T-cell (primary cell): ENCODE measurements at places on chromosomes 5 and 9. TPM values are rescaled to one million over a fixed set of nuclear protein-coding genes. Genes with fewer than 3 reads are reported as not detected.

Gene CFAP90
- not detected for total RNA-seq

Gene ANKRD55
- total RNA-seq, result 2.9 TPM

GRCh38 chr5:55708732-55709131 is 3.4 kb downstream of the SLC38A9 start:
- H3K27ac ChIP-seq, result no peak overlapping the region
- no peaks in the 10 kb centered on the region for H3K27me3 ChIP-seq
- no peak for DNase-seq
- no peak overlapping the region for H3K4me3 ChIP-seq
- H3K4me1 ChIP-seq, result peaks cover 9% of the 10 kb centered on the region

DNA sequence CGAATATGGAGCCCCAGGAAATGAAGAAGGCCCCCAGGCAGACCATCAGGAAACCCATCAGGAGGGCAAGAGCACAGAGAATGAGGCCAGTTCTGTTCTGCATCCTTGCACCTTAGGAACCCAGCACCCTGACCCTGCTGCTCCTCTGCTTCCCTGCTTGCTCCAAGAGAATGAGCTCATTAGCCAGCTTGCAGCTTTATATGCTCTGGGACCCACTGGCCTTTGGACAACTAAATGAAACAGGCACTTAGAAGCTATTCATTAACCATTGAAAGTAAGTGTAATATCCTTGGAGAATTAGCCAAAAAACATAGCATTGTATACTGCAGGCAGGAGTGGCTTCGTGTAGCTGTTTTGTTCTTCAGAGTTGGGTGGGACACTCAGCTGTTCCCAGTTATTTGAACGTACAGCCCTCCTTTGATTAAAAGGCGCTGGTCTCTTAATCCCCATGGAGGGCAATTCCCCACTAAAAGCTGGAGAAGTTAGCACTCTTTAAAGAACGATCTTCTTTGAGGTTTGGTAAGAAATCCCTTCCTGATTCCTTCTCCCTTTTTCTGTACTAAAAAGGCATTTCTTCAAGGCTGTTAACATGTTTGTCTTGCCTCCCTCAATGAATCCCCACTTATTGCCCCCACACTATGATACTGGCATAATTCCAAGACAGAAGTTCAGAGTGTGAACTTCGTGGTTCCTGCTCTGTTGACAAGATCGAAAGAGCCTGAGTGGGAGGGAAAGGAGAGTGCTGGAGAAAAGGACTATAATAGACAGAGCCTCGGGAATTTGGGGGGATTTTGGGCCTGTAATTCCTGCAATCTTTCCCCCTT is at the start of gene TMEM252:
TMEM252 (minus strand) TSS at position 172 of the 824 bp plus-strand sequence; CDS start at position 103, 69 bp downstream.
- no peaks in the 10 kb centered on the region for H3K36me3 ChIP-seq
- peaks cover 13% of the 10 kb centered on the region for H3K27me3 ChIP-seq
- no peaks in the 10 kb centered on the region for H3K4me1 ChIP-seq

- DNase-seq, result no peak
- no peaks in the 10 kb centered on the region for H3K4me1 ChIP-seq
- H3K4me3 ChIP-seq, result no peak overlapping the region
- H3K27me3 ChIP-seq, result peaks cover 8% of the 10 kb centered on the region
- no peak overlapping the region for H3K27ac ChIP-seq
Measured at GRCh38 chr5:88719434-88719833, 163.6 kb downstream of the MEF2C start.

DNA sequence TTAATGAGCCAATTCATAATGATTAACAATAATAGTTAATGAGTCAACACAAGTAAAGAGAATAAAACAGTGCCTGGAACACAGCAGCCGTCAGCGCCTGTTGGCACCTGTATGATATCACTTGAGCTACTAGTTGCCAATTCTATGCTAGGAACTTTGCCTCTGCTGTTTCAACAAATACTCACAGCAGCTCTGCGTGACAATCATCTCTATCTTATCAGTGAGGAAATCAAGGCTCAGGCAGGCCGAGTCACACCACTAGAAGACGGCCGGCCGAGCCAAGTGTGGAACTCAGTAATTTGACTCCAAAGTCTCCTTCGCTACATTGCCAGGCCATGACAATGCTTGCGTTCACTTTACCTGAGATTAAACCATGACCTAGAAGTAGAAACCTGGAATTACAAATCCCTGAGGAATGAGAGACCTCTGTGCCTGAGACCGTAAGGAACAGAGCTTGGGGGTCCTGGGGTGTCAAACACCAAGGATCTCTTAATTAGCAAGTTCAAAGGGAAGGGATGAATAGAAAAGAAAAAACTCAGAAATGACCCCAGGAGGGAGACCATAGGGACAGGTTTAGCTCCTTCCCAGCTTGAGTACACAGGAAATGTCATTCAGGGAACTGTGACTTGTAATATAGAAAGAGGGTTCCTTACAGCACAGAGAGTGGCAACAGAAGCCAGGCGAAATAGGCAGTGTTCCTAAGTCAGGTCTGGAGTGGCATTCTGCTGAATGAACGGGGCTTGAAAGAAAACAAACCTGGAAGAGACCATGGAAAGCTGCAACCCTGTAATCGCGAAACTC is 109.1 kb downstream of the SUSD1 start:
- DNase-seq, result no peak
- no peak overlapping the region for H3K27ac ChIP-seq
- H3K36me3 ChIP-seq, result no peaks in the 10 kb centered on the region
- peaks cover 4% of the 10 kb centered on the region for H3K4me1 ChIP-seq
- no peak overlapping the region for H3K4me3 ChIP-seq
